Brain (organoid and tissue), 16 donors: ENCODE measurements at places on chromosomes 5 and 9.

- DNase-seq: peak; percentile 35
These were observed 10.7 kb upstream of the STK32A start for GRCh38 chr5:147223948-147224791.

GRCh38 chr5:33049298-33049697, 338.2 kb downstream of the NPR3 start:
- DNase-seq: no peak

DNA sequence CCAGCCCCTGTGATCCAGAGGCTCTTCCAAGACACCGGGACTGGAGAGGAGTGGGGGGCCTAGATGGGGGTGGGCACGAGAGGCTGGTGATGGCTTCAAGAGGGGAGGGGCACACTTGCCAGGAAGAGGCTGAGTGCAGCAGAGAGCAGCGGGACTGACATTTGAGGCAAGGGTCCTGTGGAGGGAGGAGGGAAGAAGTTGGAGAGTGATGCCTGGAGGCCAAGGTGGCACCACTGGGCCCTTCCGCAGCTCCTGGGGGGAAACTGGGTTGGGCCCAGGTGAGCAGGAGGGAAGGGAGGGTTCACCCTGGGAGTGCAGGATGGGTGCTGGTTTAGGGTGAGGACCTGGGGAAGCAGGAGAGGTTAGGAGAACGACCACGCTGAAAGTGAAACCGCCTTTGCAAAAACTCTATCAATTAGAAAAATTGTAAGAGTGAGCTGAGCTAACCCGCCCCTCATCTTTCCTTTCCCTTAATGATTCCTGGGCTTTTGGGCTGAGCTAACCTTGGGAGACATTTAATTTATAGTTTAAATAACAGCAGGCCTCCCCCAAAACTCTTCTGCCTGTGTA, 26.2 kb downstream of the ABO start:
- no peak for DNase-seq

- no peak for DNase-seq
These were observed 182.2 kb downstream of the TAF11L14 start for GRCh38 chr5:17816505-17816904.

- DNase-seq: no peak
These were observed at the start of gene ITGA2 for GRCh38 chr5:52989025-52989780. ITGA2 (plus strand) TSS chr5:52989352; CDS start chr5:52989469, 117 bp downstream.

GRCh38 chr5:143851383-143851782, 39.4 kb downstream of the HMHB1 start:
- DNase-seq: no peak

DNA sequence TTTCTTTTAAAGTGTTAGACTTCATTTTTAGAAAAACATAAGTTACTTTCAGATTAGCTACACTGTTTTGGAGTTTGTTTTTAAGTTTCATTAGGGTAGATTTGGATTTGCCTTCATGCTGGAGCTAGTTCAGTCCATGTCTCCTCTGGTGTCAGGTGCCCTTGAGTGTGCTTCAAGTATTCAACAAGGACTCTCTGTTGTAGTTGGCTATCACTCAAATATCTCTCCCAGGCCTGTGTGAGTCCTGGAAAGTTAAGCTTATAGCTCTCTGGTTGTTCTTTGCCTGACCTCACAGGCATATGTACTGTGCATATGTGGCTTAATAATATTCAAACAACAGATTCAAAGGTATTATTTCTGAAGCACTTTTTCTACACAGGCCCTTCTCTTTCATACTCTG, 45.4 kb downstream of the PTBP3 start:
- DNase-seq: no peak

DNA sequence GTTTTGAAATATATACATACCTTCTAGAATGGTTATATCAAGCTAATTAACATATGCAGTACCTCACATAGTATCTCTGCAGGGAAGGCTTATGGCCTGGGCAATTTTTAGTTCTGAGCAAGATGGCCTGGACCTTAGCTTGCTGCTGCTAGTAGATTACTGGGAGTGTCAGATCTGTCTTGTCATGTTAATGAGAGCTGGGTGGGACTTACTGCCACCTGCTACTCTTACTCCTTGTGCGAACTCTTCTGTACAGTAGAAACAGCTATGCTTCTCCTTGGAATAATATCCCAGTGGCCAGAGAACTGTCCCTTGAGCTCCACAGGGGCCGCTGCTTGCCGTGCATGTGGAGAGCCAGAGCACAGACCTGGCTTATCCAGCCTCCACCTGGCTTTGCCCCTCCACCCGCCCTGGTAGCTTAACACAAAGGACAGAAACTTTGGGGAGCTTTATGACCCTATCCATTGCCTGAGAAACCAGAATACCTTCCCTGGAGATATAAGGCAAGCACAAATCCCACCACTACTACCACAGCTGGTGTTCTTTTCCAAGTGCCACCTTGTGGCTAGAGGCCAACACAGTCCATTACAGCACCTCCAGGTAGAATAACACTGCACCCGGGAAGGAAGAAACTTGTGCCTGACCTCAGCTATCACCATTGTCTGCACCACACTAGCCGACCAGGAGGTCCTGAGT, 74.4 kb upstream of the RUSC2 start:
- DNase-seq: no peak

DNA sequence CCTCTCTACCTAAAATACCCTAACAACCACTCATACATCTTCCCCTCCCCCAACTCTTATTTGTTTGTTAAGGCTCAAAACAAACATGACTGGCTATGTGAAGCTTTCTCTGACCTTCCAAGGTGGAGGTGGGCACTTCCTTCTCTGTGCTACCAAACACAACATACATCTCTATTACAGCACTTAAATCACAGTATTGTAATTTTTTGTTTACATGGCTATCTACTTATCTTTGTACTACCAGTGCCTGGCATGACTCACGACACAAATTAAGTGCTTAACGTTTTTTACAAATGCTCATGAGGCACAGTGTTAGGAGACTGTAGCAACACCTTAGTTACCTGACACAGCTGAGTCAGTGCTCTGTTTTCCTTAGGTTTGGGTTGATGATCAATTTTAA, 18.6 kb downstream of the HOMER1 start:
- no peak for DNase-seq

- DNase-seq: no peak
These were observed 69.9 kb upstream of the SELENOP start for GRCh38 chr5:42881416-42882117.

GRCh38 chr5:27906481-27906880, 868.1 kb upstream of the CDH9 start:
- no peak for DNase-seq

GRCh38 chr5:168300326-168301182, 9.1 kb downstream of the WWC1 start:
- peak; percentile 64 for DNase-seq

- DNase-seq: no peak
These were observed 236.2 kb downstream of the PRELID2 start for GRCh38 chr5:145598983-145599382.
